ENCODE measurements at places on chromosomes 4 and X.

- DNase-seq: no peak
Observed at GRCh38 chr4:109044431-109044830, 258.0 kb downstream of the COL25A1 start.

GRCh38 chrX:14504960-14505538 lies 24.3 kb upstream of the GLRA2 start:
- DNase-seq: no peak

DNA sequence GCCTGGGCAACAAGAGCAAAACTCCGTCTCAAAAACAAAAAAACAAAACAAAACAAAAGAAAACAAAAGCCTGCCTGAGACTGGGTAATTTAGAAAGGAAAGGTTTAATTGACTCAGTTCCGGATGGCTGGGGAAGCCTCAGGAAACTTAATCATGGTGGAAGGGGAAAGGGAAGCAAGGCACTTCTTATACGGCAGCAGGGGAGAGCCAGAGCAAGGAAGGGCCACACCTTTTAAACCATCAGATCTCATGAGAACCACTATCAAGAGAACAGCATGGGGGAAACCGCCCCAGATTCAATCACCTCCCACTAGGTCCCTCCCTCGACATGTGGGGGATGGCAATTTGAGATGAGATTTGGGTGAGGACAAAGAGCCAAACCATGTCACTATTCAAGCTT lies 122.2 kb downstream of the UBE2K start:
- DNase-seq: no peak

GRCh38 chr4:53197772-53198142 lies 168.1 kb downstream of the SCFD2 start:
- no peak for DNase-seq

- no peak for DNase-seq
Observed at GRCh38 chrX:101676571-101676970, 16.9 kb upstream of the ARMCX2 start.

DNA sequence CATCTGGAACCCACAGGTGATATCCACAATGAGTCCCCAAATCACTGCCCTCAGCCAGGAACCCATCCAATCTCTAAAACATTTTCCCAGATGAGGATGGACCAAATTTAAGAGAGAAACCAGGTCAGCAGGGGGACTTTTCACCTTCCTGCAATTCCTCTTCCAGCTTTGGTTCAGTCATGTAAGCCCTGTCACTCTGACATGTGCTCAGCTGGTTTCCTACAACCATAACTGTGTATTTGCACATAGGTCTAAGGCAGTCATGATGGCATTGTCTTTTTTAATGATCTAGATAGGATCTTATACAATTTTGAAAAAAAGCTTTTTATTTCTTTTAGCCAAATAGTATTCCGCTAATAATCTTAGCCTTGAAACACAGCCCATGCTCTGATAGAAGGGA lies 6.5 kb downstream of the CXXC4 start:
- DNase-seq: no peak

DNA sequence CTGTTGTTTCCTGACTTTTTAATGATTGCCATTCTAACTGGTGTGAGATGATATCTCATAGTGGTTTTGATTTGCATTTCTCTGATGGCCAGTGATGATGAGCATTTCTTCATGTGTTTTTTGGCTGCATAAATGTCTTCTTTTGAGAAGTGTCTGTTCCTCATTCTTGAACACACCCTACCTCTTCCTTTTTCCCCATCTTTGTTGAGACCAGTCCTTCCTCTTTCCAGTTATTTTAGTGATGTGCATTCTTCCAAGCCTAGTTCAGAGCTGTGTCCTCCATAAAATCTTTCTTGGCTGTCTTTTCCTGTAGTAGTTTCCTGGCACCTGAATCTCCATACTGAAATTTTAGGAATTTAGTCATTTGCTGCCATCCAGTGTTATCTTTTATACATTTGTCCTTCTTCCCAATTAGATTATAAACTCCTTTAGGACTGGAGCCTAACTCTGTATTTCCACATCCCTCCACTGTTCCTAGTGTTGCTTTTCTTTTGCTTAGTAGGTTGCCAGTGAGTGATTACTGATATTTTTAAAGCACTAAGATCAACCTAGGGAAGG lies 11.4 kb downstream of the FHIP1A start:
- no peak for DNase-seq

DNA sequence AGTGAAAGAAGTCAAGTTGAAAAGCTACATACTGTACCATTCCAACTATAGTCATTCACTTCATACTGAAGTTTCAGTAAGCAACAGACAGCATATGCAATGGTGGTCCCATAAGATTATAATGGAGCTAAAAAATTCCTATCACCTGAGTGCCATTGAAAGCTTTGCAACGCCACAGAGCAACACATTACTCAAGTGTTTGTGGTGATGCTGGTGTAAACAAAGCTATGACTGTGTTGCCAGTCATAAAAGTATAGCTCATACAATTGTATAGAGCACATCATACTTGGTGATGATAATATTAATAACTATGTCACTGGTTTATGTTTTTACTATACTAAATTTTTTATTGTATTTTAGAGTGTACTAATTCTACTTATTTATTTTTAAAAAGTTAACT lies 78.9 kb downstream of the NAF1 start:
- DNase-seq: no peak

DNA sequence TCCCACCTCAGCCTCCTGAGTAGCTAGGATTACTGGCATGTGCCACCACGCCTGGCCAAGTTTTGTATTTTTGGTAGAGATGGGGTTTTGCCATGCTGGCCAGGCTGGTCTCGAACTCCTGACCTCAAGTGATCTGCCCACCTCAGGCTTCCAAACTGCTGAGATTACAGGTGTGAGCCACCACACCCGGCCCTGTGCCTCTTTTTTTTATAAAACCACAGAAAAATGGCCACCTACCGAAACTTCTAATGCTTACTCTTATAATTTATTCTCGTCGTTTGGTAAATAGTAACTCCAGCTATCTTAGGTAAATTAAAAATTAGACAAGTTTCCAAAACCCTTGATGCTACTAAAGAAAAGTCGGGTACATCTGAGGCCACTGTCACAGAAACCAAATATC lies 54.4 kb downstream of the IRF2 start:
- no peak for DNase-seq

DNA sequence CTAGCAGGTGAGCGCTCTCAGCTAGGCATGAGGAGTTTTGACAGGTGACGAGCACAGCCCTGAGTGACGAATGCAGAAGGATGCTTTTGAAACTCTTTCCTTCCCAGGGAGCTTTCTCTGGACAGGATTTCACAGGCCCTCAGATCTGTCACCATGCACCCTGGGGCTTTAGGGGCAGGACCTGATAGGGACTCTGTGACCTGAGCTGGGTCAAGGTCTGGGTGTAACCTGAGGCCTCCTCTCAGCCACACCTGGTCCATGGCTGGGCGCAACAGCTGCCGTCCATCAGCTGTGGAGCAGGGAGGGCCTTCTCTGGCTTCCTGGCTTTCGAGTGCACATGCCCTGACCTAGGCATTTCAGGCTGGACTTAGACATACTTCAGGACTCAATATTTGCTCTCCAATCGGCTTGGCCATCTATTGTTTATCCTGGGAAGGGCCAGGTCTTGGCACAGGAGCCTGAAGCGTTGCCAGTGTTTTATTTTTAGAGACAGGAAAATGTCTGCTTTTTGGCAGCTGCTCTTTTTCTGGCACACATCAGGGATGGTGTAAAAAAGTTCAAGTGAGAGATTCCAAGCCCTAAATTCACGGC lies 56.4 kb downstream of the C4orf51 start:
- no peak for DNase-seq

All from activated naive CD8-positive, alpha-beta T cell treated with anti-CD3 and anti-CD28 coated beads, Interleukin-2, amount 50 U/mL, for 16 hours (primary cell).